Breast epithelium (tissue), 4 donors: ENCODE measurements at places on chromosomes 4 and X. TPM values are rescaled to one million over a fixed set of nuclear protein-coding genes. Genes with fewer than 3 reads are reported as not detected.

GRCh38 chrX:32533848-32534247, 677.5 kb downstream of the DMD start:
- DNase-seq: no peak
- peaks cover 21% of the 10 kb centered on the region for H3K27me3 ChIP-seq
- H3K4me1 ChIP-seq: no peaks in the 10 kb centered on the region
- no peaks in the 10 kb centered on the region for H3K36me3 ChIP-seq

DNA sequence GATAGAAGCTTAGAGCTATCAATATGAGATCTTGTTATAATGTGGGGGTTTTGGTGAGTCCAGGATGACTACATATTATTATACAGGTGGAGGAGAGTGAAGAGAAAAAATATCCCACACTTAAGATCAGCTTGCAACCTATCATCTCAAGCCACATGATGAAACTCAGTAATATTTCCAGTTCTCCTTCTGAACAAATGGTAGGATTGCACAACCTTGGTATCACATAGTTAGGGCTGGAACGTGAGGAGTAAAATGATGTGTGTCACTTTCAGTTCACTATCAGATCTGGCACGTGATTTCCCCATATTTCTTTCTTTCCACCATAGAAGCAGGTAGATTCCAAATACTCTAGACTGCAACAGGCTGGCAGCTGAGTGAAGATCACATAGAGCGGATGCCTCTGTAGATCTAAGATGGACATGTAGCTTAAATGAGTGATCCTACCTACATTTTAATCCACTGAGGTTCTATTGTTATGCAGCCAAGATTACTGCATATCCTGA, 150.6 kb upstream of the ANKRD50 start:
- no peaks in the 10 kb centered on the region for H3K36me3 ChIP-seq
- no peak overlapping the region for H3K27ac ChIP-seq
- H3K4me1 ChIP-seq: no peaks in the 10 kb centered on the region

DNA sequence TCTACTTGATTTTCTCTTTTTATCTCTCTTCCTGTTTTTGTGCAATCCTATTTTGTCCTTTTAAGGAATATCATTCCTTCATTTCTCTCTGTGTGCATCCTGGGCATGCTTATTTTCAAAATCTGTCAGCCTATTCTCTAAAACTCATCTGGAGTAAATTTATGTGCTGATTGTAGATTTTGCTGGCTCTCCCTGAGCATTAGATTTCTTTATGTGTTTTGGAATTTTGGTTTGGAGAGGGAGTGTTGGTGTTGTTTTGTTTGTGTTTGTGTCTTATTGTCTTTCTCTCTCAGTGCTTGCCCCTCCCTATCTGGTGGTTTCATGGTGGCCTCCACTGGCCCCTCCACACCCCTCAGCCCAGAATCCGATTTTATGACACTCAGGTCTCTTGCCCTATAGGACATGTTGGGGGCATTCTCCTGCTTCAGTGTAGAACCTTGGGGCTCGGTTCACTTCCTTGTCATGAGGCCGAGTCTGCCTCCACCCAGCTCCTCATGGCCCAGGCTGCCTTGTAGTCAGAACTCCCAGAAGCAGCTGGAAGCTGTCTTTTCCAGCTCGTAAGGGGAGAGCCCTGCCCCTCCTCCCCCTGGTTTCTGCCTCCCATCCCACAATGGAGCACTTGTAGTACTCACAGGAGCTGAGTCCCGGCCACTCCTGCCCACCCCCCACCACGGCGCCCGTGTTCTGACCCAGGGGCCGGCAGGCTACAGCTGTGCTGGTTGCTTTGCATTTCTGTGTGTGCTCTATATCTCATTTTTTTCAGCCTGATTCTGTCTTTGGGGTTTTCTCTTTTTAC, 24.5 kb upstream of the PJA1 start:
- H3K4me1 ChIP-seq: no peaks in the 10 kb centered on the region
- no peak overlapping the region for H3K27ac ChIP-seq

DNA sequence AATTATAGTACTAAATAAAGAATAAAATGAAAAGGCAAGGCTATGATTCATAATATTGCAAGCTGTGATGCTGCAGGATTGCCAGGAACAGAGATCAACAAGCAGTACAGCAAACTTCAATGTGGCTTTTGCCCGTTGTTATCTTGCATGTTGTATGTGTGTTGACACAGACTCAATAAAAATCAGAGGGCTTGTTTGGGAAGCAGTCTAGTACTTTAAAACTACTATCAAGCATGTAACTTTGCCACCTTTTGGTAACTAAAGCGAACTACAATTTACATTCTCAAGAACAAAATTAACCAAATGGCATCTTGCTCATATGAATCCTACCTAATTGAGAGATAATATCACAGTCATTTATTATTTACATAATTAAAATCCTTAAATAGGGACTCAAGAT, 79.8 kb upstream of the GPM6A start:
- H3K36me3 ChIP-seq: no peaks in the 10 kb centered on the region
- no peak overlapping the region for H3K4me3 ChIP-seq
- H3K27me3 ChIP-seq: no peaks in the 10 kb centered on the region
- no peak overlapping the region for H3K27ac ChIP-seq
- H3K4me1 ChIP-seq: no peaks in the 10 kb centered on the region

PAGE2B gene
- total RNA-seq: not detected
